ENCODE measurements at places on chromosomes 3 and 15.

GRCh38 chr15:68354923-68355322 lies 77.0 kb downstream of the ITGA11 start:
- DNase-seq = no peak

- no peak for DNase-seq
These were observed 55.0 kb downstream of the FEZF2 start for GRCh38 chr3:62318365-62318751.

DNA sequence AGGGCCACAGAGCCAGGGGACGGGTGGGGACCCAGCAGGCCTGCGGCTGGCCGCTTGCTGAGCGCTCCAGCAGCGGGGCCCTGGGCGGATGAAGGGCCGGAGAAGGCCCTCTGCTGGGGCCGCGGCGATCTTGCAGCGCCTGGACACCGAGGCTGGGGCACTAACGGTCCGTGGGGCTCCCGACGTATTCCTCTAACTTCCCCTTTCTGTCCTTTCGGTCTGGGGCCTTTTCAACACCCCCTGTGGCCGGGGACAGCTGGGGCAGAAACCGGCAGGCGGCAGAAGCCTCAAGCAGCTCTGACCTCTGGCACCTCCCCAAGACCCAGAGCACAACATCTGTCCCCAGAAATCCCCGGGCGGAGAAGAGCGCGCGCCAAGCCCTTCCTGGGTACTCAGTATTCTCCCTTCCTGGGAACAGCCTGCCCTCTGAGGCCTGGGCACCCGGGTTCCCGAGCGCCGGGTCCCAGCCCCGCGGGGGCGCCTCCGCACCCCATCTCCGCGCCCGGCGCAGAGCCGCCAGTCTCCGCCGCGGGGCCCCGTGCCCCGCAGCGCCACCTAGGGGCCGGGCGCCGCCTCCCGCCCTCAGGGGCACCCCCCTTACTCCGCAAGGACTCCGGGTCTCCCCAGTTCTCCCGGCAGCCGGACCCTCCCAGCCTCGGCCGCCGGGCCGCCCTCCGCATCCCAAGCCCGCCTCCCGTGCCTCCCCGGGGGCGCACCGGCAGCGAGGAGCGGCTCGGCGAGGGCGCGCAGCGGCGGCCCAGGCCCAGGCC lies 582 bp upstream of the SLCO3A1 start:
- DNase-seq = peak; percentile 66

- no peak for DNase-seq
These were observed 476.3 kb downstream of the AGBL1 start for GRCh38 chr15:86555939-86556338.

GRCh38 chr15:82105451-82106215 lies 59.8 kb upstream of the MEX3B start:
- no peak for DNase-seq

DNA sequence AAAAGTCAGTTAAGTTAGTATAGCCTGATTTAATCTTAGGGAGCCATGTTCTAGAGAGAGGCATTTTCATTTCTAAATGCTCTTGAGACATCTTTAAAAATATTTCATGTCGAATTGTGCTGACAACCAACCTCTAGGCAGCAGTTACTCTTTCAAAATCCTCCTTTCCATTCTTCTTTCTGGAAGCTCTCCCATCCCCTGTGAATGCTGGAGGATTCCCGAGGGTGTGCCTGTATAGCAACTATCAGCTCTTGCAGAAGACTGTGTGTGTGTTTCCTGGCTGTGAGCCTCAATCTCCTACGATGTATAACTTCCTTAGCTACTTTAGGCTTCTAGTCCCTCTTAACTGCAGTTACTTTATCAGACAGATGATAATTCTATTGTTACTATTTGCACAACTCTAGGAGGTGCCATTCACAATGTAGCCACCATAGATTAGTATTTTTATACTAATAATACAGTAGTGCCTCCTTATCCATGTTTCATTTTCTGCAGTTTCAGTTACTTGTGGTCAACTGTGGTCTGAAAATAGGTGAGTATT lies 250.3 kb downstream of the EDEM1 start:
- DNase-seq = no peak

GRCh38 chr3:183937601-183938286 lies 53.1 kb upstream of the PARL start:
- no peak for DNase-seq

GRCh38 chr3:45612918-45613602 lies 18.5 kb downstream of the LIMD1 start:
- no peak for DNase-seq

DNA sequence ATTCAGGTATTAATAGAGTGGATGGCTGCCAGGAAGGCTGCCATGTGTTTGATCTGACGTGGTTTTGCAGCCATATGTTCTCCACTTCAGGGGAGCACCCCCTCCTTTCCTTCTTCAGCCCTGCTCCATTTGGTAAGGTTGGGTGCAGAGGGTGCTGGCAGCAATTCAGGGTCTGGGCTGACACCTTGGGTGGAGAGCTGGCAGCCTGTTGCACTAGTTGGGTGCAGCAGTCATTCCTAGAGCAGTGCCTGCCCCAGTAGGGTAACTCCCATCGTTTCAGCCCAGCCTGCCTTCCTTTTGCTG lies 1.5 kb downstream of the TYRO3 start:
- DNase-seq = no peak

DNA sequence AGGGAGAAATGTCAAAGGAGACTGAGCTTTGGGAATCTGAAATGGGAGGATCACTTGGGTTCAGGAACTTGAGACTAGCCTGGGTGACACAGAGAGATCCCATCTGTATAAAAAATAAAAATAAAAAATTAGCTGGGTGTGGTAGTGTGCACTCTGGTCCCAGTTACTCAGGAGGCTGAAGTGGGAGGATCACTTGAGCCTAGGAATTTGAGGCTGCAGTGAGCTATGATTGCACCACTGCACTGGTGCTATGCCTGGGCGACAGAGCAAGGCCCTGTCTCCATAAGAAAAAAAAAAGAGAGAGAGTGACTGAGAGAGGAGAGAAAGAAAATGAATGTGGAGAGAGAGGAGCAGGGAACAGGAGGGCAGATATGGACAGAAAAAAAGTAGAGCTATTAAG lies 72.8 kb downstream of the SENP2 start:
- no peak for DNase-seq

DNA sequence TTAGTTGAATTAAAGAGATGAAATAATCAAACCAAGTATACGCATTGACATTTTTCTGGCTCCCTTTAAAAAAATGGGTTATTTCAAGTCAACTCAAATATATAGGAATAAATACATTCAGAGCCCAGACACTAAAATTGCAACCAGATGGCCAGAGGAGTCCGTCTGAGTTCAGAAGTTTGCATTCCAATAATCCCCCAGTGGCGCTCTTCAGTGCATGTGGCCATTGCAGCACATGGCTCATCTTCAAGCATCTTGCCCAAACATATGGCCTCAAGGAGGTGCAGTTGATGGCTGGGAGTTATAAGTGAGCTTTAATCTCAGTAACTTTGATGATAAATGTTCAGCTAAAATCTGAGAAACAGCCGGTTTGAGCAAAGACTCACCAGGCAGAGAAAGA lies 295.8 kb upstream of the LRRN1 start:
- DNase-seq = no peak

GRCh38 chr15:63615935-63616334 lies 18.7 kb downstream of the FBXL22 start:
- no peak for DNase-seq

GRCh38 chr3:37645517-37646380 lies 215.9 kb upstream of the CTDSPL start:
- no peak for DNase-seq

- no peak for DNase-seq
These were observed 113.1 kb downstream of the TIGIT start for GRCh38 chr3:114406922-114407321.

GRCh38 chr3:44987332-44987731 lies 11.3 kb downstream of the EXOSC7 start:
- DNase-seq = no peak

DNA sequence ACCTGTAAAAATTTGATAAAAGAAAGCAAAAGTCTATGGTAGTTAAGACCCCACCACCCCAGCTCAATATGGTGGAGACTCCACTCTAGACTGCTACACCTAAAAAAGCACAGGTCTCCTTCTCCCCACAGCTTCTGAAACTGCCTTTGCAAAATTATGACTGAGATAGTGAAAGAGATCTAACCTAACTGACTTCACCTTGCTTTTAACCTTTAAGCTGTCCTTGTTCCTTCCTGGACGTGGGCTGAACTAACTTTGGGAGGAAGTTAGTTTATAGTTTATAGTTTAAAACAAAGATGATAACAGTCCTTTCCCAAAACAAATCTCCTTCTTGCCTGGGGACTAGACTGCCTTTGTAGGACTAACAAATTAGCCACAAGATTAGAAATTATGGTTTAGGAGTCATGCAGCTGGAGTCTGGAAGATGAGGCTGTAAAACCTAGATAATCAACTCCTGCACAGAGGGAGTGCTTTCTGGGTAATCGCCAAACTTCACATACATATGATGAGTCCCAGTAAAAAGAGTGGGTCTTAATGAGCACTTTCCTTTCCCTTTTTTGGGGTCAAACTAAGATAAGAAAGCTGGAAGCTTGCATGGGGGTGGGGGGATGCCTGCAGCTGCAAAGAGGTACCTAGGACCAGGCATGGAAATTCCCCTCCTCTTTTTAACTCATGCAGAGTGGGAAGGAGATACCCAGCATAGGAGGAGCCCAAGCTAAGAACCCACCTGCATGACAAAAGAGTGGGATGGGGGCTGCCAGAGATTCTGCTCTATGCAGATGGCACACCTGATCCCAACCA lies 17.5 kb downstream of the CCR8 start:
- DNase-seq = no peak

DNA sequence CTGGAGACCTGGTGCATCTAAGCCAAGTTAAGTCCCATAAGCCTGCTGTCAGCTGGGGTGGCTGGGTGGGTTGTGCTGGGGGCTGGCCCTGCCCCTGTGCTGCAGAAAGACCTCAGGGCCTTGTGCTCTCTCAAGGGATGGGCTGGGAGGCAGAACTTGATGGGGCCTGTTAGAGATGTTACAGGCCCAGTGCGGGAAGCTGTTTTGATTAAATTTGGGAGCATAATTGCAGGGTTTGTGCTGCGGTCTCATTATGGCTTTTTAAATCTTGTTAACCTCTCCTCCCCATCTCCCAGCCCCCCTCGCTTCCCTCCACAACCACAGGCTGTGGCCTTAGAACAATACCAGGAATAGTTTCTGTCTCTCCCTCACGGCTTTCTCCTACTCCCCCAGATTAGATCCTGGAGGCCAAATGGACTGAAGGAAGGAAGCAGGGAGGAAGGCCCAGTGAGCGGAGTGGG lies 87.6 kb upstream of the TLE3 start:
- DNase-seq = no peak

DNA sequence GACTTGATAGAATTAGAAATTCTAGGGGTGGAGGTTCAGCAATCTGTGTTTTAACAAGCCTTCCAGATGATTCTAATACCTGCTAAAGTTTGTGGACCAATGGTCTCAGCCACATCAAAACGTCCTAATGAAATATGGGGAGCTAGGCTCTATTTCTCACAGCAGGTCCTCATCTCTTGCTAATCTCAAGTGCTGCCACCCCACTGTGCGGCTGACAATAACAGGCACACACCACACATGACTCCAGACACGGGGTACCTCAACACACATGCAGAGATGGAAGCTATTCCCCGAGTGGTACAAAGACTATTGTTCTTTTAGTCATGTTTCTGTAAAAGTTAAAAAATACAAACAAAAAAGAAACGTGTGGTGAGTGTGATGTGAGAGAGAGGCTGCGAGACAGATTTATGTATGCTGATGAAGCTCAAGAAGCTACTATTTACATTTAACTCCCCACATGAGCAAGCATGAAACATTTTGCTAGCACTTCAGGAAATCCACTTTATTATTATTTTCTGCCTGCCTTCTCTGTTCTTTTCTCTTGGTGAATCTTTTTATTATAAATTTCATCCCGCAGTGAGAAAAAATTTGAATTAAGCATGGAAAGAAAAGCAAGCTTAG lies 405.6 kb downstream of the MAGI1 start:
- DNase-seq = no peak

DNA sequence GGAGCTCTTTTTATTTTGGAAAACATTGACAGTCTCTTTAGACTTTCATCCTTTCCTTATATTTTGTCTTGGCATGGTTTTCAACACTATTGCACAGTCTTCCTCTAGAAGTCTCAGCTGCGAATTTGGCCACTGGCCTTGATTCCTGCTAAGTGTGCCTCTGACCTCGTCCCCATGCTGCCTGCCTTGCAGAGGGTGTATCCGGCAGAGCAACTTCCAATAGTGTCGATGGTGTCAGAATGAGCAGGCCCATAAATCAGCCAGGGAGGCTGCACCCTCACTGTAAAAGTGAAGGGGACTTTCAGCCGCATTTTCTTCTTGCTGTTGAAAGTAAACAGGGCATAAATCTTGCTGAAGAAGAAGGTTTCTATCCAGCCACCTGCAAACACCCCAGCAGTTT lies 336.7 kb upstream of the TRIM42 start:
- DNase-seq = no peak

GRCh38 chr3:46276497-46277099 lies 34.3 kb downstream of the CCR3 start:
- DNase-seq = peak; percentile 64

- no peak for DNase-seq
These were observed 2.7 kb downstream of the RAB8B start for GRCh38 chr15:63191895-63192618.

DNA sequence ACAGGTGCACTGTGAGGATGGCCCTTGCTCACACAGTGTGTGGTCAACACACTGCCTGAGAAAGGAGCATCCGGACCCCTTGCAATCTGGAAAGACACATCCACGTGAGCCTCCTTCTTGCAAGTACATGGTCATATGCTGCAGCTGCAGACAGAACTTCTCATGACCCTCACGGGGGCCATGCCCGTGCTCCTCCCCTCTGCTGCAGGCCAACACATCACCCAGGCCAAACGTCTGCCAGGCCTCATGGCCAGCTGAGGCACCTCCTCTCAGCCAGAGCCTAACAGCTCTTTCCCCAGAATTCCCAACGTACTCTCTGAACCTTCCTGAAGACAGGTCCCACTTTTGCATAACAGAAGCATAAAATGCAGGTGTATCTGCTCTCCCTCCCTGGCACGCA lies 25.3 kb downstream of the SLC41A3 start:
- no peak for DNase-seq

DNA sequence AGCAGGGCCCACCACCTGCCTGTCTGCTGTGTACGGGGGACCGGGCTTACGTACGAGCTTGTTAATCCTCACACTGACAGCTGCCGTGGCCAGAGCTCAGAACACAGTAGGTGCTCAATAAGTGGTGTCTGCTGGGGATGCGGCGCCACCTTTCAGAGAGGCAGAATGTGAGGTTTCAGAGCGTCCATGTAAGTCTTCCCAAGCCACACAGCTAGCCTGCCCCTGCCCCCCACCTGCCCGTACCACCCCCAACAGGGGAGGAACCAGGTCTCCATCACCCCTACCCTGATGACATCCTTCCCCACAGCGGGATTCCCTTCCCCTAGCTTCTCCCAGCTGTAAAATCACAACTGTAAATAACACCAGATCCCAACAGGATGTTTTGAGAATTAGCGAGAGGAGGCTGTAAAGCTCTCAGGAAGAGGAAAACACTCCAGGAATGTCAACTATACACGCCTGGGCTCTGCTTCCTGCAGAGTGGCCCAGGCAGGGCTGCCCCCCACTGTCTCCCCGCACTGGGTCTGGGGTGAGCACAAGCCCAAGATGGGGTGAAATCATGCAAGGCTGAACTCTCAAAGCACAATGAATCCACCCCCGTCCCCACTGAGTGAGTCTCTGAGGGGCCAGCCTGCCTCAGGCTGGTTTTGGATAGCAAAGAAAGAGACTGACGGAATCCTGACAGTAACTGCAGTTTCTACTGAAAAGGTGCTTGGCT lies 250.1 kb upstream of the LYSMD4 start:
- DNase-seq = no peak
